ENCODE measurements at places on chromosomes 2 and 18. TPM values are rescaled to one million over a fixed set of nuclear protein-coding genes. Genes with fewer than 3 reads are reported as not detected.

The SERPINB10 gene
- 1.2 TPM for total RNA-seq

The HADHA gene
- 360 TPM for total RNA-seq

The LRRC30 gene
- not detected for total RNA-seq

The CRYBA2 gene
- not detected for total RNA-seq

The CAPN14 gene
- 0.24 TPM for total RNA-seq

The TPO gene
- not detected for total RNA-seq

The PID1 gene
- total RNA-seq: 0.95 TPM

The RESP18 gene
- total RNA-seq: not detected

The GNLY gene
- not detected for total RNA-seq

- DNase-seq: no peak
Measured at GRCh38 chr18:13628211-13628610, 98.1 kb downstream of the FAM210A start.

DNA sequence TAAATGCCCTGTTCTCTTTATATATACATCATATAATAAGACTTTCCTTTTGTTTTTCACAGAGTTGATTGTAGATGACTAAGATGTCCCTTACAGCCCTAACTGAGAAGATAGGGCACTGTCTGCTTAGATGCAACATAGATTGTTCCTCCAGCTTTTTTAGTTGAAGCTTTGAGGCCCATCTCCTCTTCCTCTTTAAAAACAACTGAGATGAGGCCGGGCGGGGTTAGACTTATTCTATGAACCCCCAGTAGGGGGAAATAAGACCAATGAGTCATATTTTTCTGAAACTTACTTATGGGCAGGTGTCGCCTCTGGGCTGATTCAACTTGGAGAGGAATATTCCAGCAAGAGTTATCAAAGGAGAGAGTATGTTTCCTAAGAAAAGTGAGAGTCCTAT, 84.6 kb downstream of the FBXO15 start:
- no peak for DNase-seq

- no peak for DNase-seq
Measured at GRCh38 chr2:32068-32467, 14.2 kb downstream of the FAM110C start.

DNA sequence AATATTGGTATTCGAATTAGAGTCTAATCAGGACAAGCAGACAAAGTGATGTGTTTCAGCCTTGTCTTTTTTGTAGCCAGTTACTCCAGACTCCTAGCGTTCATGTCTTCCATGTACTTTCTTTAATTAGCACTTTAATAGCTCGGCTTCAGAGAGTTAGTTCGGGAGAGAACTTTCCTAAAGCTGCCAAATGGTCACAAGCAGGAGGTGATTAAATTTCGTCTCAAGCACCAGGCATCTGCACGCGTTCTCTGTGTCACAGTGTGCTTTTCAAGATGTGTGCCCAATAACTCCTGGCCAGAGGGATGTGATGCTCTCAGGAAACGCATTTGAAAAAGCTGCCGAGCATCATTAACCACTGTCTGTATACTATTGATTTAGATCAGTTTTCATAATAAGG, 790.8 kb downstream of the SOCS6 start:
- DNase-seq: no peak

DNA sequence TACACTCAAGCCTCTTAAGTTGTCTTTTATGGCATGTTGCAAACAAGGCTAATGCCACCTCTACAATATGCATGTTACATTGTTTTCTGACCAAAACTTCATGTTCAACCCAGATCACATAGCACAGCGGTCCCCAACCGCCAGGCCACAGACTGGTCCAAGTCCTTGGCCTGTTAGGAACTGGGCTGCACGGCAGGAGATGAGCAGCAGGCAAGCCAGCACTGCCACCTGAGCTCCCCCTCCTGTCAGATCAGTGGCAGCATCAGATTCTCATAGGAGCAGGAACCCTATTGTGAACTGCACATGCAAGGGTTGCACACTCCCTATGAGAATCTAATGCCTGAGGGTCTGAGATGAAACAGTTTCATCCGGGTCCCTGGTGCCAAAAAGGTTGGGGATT, 324.8 kb upstream of the CHAC2 start:
- DNase-seq: peak; percentile 20

GRCh38 chr18:75868031-75868430, 440.5 kb upstream of the SMIM21 start:
- DNase-seq: no peak

GRCh38 chr18:50969448-50969847, 1.6 kb downstream of the ELAC1 start:
- no peak for DNase-seq

GRCh38 chr18:9184998-9185613, 48.5 kb downstream of the ANKRD12 start:
- no peak for DNase-seq

DNA sequence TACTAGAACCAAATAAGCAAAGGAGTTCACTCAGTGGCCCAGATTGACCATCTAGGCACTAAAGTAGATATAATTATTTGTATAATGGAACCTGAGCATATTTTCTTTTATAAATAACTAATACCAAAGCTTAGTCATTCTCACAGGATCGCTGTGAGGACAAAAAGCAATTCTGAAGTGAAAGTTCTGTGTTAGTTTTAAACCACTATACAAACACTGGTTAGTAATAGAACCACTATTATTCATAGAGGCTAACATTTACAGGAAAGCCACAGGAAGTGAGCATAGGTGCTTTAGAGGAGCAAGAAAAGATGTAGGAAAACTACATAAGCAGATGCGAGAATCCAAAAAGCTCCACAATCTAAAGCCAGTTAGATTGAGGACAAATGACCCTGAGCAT, 364.7 kb downstream of the XIRP2 start:
- no peak for DNase-seq

DNA sequence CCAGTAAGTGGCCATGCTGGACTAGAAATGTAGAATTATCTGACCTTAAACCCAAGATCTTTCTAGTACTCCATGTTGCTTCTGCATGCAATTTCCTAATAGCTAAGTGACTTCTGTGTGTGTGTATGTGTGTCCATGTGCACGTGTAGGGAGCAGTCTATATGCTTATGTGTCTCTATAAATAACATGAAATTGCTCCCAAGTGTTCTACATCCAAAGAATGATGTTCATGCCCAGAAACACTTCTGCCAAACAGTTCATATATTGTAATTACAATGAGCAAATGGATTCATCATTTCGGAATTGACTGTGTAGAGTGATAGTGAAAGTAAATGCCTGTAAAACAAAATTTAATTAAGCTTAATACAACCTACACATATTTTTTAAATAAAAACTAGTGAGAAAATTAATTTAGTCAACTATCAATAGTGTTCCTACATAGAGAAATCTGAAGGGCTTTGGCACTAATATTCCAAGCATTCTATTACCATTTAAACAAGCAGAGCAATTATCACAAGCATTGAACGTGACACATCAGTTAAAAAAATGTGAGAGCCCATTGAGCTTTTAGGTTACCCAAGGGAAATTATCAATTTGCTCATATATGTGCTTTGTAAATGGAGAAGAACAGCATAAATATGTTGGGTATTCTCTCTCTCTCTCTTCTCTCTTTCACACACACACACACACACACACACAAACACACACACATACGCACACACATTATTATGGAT, 1067.4 kb downstream of the CNTNAP5 start:
- DNase-seq: no peak

DNA sequence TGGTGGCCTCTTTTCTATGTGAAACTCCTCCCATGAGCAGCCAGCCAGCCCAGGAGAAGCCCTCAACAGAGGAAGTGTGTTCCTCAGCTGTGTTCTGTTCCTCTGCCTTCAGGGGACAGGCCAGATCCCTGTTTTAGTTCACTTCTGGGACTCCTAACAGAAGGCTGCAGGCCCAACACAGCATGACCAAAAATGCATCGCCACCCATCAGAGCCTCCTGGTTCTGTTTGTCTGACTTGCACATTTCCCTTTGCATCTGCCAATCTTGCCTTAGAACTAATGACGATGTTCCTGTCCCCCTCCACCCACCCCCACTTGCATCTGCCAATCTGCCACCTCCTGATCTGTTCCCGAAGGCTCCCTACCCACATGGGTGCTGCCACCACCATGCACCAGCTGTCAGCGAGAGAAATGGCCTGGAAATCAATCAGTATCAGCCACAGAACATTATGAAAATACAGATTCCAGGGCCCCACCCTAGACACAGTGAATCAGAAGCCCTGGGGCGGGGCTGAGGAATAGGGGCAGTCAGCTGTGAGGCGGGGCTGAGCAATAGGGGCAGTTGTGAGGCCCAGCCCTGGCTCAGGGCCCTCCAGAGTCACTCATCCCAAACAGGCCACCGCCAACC, 51.0 kb downstream of the FAM168B start:
- DNase-seq: no peak

DNA sequence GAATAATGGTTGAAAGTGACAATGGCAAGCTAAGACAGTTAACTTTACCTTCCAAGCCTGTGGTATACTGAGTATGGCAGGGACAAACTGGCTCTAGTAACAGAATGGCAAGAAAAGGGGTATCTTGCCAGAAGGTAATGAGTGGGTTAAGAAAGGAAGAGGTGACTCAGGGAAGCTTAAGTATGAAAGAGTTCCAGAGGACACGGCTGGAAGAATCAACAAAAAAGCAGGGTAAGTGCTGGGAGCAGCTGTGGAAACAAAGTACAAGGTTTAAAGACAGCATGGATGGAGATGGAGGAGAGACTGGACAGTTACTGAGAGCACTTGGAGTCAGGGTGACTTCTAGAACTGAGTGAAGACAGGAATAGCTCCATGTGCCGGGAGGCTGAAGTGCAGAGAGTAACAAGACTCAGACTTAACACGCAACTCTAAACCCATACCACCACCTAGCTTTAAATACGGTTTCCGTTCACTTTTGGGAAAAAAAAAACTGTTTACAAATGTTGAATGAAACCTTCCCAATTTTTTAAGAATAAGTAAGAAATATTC, 69.0 kb downstream of the REV1 start:
- no peak for DNase-seq

DNA sequence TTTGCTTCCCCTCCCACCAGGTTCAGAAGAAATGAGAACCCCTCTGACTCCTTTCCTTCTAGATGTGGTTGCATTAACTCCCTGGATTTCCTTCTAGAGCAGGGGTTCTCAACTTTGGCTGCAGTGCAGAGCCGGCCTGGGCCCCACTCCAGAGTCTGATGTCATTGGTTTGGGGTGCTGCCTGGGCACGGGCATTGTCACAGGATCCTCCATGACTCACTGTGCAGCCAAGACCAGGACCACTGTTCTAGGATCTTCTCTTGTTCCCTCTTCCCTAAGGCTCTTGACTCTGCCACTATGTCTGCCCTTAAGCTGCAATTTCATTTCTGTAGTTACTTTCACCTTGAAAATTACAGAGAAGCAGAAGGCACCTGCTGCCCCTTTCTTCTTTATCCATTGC, 31.8 kb downstream of the TBC1D8 start:
- DNase-seq: no peak

DNA sequence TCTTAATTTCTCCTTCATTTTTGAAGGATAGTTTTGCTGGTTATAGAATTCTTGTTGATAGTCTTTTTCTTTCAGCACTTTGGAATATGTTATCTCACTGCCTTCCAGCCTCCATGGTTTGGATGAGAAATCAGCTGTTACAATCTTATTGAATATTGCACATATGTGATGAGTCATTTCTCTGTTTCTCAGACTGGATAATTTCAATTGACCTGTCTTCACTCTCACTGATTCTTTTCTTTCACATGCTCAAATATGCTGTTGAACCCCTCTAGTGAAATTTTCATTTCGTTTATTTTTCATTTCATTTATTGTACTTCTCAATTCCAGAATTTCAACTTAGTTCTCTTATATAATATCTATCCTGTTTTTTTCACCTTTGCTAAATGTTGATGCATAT, 22.2 kb downstream of the PDK1 start:
- DNase-seq: no peak

- DNase-seq: no peak
Measured at GRCh38 chr2:608297-608696, 68.9 kb downstream of the TMEM18 start.

DNA sequence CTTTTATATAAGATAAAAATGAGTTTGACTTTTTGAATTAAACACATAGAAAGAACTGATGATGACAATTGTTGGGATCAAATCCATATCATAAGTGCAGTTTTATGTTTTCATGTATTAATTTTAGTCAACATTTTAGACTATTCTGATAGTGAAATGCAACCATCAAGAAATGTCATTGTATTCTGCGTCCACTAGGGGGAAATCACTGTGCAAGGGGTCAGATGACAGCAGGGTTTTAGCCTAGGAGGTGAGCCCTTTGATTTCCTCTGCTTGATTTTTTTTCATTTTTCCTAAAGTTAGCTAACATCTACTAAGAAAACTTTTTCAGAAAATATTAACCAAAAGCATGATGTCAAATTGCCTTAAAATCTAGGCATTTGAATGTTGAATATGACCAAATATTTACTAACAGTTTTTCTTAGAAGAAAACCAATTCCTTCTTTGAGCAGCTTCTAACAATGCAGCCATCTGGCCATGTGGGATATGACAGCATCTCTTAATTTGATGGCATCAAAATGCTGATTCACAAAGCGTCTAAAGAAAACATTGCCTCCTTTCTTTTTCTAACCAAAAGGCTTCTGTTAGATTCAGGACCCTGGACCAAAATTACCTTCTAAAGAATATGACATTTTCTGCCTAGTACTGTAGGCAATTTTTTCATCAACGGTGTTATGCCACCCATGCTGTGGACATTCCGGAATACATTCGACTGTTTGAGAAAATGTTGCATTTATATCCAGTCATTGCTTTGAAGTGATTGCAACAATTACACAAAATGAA, 141.5 kb downstream of the SPHKAP start:
- DNase-seq: peak; percentile 61

DNA sequence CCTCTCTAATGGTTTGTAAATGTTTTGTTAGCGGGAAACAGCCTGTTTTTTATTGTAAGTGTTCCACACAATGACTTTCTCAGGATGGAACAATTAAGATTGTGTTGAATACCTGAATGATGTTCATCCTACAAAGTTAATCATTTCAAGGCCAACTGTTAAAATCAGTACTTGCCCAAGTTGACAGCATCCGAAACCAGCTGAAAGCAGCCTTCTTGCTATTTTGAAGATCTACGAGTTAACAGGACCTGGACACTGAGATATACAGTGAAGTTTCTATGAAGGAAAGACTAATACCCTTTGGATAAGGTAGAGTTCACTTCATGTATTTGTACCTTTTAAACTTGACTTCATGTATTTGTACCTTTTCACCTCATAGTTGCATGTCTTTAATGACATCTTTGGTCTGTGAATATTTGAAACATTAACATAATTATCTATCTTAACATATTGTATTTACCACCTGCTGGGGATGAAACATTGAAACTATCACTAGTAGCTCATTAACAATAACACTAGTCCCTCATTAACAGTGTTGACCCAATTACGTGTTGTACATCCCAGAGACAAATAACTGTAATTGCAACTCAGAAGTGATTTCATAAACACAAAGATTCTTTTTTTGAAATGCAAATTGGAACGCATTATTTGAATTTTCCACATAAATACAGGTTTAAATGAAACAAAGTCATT, 556.0 kb upstream of the MEX3C start:
- DNase-seq: no peak

- no peak for DNase-seq
Measured at GRCh38 chr2:236642584-236643291, 73.1 kb downstream of the ACKR3 start.

DNA sequence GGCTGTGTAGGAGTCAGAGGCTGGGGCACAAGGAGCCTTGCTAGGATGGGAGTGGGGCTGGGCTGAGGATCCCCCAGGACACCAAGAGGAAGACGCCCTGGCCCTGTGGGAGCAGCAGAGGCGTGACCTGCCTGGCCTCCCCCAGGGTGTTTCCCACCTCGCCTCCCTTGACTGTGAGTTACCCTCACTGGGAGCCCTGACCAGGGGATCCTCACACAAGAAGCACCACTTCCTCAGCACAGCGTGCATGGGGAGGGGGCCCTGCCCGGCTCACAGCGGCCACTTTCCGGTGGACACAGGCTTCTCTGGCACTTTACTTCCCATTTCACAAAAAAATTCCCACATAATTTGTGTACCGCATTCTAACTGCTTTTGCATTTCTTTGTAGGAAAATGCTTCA, 187.7 kb downstream of the EIPR1 start:
- DNase-seq: no peak
